Large intestine (tissue), 12 donors: ENCODE measurements at places on chromosomes 11 and 22. TPM values are rescaled to one million over a fixed set of nuclear protein-coding genes. Genes with fewer than 3 reads are reported as not detected.

DNA sequence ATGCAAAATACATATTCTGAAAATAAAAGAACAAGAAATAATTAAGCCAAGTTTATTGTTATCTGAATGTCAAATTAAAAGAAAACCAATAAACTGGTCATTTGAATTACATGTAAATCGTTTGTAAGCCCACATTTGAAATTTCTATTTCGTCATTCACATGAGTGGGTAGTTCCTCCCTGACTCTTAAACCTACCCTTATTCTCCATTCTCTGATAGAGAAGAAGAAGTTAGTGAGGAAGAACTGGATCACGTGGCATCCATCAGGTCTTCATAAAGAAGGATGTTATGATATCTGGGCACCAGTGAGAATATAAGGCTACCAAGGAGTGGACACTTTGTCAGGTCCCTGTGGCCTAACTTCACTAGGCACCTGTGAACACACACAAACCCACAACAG lies 328.1 kb downstream of the OPCML start:
- no peak for DNase-seq
- H3K4me3 ChIP-seq = no peak overlapping the region
- no peaks in the 10 kb centered on the region for H3K4me1 ChIP-seq
- no peaks in the 10 kb centered on the region for H3K27me3 ChIP-seq
- no peak overlapping the region for H3K27ac ChIP-seq

The FDX1 gene
- polyA plus RNA-seq = 32.4 TPM

DNA sequence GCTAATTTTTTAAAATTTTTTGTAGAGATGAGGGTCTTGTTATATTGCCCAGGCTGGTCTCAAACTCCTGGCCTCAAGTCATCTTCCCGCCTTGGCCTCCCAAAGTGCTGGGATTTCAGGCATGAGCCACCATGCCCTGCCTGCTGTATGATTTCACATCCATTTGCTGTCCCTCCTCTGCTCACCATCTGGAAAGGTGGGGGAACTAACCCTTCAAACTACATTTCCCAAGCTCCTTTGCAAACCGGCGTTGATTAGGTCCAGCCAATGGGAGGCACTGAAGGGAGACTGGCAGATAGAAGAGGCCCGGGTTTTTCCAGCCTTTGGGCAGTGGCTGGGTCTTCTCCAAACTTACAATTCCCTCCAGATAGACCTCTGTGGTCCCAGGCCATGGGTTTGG lies 19.3 kb downstream of the RFPL1 start:
- no peak overlapping the region for H3K4me3 ChIP-seq
- H3K36me3 ChIP-seq = no peaks in the 10 kb centered on the region

- no peak overlapping the region for H3K27ac ChIP-seq
- H3K4me1 ChIP-seq = no peaks in the 10 kb centered on the region
- H3K36me3 ChIP-seq = peaks cover 90% of the 10 kb centered on the region
- no peaks in the 10 kb centered on the region for H3K27me3 ChIP-seq
- H3K4me3 ChIP-seq = no peak overlapping the region
- no peak for DNase-seq
Observed at GRCh38 chr22:30941363-30941740, 27.2 kb downstream of the MORC2 start.

The TSKU gene
- 26.6 TPM for polyA plus RNA-seq

DNA sequence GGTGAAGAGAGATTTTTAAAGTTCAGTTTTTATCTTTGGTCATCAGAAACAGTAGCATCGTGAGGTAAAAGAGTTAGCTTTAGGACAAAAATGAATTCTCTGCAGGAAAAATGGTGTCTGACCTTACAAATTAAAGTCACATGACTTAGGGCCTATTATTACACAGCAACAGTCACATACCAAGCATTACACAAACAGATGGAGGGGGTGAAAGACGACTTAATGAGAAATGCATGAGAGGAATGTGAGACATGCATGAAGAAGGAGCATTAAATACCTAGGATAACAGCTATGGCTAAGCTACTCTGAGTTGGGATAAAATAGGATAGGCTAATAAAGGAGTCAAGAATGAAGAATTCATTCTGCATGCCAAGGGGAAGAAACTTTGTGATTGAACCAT lies 77.5 kb downstream of the BLID start:
- H3K4me1 ChIP-seq = no peaks in the 10 kb centered on the region
- no peak overlapping the region for H3K27ac ChIP-seq
- H3K4me3 ChIP-seq = no peak overlapping the region
- DNase-seq = no peak
- H3K36me3 ChIP-seq = no peaks in the 10 kb centered on the region

The IL18 gene
- polyA plus RNA-seq = 60.7 TPM

The MLC1 gene
- polyA plus RNA-seq = 0.57 TPM

DNA sequence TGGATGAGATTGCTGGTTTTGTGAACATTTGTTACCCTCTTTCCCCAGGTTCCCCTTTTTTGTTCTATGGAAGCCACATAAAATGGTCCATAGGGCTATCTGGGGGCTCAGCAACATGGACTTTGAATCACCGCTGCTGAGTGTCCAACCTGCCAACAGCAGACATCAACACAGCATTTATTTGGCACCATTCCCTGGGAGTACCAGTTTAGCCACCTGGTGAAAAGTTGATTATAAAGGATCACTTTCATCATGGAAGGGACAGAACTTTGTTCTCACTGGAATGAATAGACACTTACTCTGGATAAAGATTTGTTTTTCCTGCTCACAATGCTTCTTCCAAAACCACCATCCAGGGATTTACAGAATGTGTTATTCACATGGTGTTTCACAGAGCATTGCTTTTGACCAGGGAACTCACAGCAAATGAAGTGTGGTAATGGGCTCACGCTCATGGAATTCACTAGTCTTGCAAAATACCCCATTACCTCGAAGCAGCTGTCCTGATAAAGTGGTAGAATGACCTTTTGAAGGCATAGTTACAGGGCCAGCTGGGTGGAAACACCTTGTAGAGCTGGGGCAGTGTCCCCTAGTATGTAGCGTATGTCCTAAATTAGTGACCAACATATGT lies 43.9 kb downstream of the ADM start:
- peaks cover 14% of the 10 kb centered on the region for H3K4me1 ChIP-seq
- no peaks in the 10 kb centered on the region for H3K36me3 ChIP-seq
- DNase-seq = no peak
- H3K27me3 ChIP-seq = no peaks in the 10 kb centered on the region
- no peak overlapping the region for H3K4me3 ChIP-seq
- H3K27ac ChIP-seq = no peak overlapping the region

DNA sequence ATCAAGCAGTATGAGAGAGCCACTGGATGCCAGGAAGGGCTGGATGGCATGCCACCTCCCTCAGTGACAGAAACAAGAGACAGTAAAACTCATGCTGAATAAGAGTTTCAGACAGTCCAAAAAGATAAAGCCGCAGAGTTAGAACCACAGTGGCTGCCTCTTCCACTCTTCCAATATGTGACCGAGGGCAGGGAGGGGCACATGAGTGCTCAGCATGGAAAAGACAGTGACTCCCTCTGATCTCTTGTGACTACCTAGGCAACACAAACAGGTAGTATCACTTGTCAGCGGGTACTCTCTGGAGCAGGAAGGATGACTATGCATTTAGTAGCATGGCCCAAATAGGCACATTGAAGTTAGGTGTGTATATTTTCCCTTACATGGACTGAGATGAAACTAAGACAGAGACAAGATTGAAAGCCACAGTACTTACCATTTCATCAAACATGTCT lies 295.4 kb downstream of the CADM1 start:
- no peaks in the 10 kb centered on the region for H3K36me3 ChIP-seq
- H3K4me1 ChIP-seq = peaks cover 3% of the 10 kb centered on the region

The TRIM34 gene
- 11.6 TPM for polyA plus RNA-seq

DNA sequence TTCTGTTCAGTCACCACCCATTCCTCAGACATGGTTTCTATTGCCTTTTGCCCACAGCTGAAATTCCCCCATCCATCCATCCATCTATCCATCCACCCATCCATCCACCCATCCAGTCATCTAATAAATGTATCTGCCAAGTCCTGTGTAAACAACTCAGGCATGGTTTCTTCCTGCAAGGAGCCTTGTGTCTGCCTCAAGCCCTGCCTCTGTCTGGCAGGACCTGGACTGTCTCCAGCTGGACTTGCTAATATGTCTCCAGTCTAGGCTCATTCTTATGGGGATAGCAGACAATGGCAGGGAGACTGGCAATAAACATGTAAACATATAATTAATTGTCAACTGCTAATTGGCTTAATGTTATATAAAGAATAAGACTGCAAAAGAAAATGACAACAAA lies 64.7 kb upstream of the AMPD3 start:
- H3K27ac ChIP-seq = no peak overlapping the region
- H3K27me3 ChIP-seq = no peaks in the 10 kb centered on the region
- H3K4me3 ChIP-seq = no peak overlapping the region
- H3K4me1 ChIP-seq = peaks cover 13% of the 10 kb centered on the region

The SLC35F2 gene
- polyA plus RNA-seq = 12.5 TPM

GRCh38 chr11:507727-508515 lies 879 bp upstream of the RNH1 start:
- H3K27ac ChIP-seq = no peak overlapping the region
- H3K36me3 ChIP-seq = peaks cover 14% of the 10 kb centered on the region
- no peak for DNase-seq

DNA sequence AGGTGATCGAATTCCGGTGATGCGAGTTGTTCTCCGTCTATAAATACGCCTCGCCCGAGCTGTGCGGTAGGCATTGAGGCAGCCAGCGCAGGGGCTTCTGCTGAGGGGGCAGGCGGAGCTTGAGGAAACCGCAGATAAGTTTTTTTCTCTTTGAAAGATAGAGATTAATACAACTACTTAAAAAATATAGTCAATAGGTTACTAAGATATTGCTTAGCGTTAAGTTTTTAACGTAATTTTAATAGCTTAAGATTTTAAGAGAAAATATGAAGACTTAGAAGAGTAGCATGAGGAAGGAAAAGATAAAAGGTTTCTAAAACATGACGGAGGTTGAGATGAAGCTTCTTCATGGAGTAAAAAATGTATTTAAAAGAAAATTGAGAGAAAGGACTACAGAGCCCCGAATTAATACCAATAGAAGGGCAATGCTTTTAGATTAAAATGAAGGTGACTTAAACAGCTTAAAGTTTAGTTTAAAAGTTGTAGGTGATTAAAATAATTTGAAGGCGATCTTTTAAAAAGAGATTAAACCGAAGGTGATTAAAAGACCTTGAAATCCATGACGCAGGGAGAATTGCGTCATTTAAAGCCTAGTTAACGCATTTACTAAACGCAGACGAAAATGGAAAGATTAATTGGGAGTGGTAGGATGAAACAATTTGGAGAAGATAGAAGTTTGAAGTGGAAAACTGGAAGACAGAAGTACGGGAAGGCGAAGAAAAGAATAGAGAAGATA lies at the start of gene MALAT1:
Gene MALAT1, plus strand, starts transcription at position 69 of the 736 bp plus-strand sequence.
- H3K4me1 ChIP-seq = peaks cover 18% of the 10 kb centered on the region
- H3K27ac ChIP-seq = peak within 1 kb of the TSS; percentile 98
- H3K27me3 ChIP-seq = no peaks in the 10 kb centered on the region
- peak; percentile 94 for DNase-seq
- H3K4me3 ChIP-seq = peak within 1 kb of the TSS; percentile 85
- H3K36me3 ChIP-seq = peaks cover 16% of the 10 kb centered on the region

The DEFB131B gene
- polyA plus RNA-seq = not detected

DNA sequence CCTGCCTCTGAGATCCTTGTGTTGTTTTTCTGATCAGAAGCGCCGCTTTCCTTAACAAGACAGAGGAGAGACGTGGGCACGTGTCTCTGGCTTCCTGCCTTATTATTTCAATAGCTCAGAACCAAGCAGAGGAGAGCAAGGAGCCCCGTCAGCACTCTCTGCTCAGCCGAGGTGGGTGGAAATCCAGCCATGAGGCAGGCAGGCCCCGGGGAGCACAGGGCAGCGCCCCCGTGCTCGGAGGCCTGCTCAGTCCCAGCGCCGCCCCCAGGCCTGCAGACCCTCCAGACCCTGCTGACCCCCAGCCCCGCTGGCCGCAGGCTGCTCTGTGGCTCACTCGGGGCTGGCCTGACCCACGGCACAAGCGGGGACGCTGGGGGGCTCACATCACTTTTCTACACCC lies 162.8 kb downstream of the BRD1 start:
- H3K27ac ChIP-seq = no peak overlapping the region
- no peaks in the 10 kb centered on the region for H3K36me3 ChIP-seq
- no peak for DNase-seq
- no peak overlapping the region for H3K4me3 ChIP-seq
- H3K4me1 ChIP-seq = no peaks in the 10 kb centered on the region

- H3K36me3 ChIP-seq = no peaks in the 10 kb centered on the region
- H3K27me3 ChIP-seq = no peaks in the 10 kb centered on the region
- H3K27ac ChIP-seq = peak overlapping the region; percentile 90
- H3K4me1 ChIP-seq = peaks cover 13% of the 10 kb centered on the region
Observed at GRCh38 chr11:63573881-63574855, 11.0 kb upstream of the PLAAT2 start.
